ENCODE measurements at places on chromosomes 3 and 15.

GRCh38 chr3:64091501-64091900 lies 68.2 kb upstream of the PSMD6 start:
- DNase-seq: no peak

- no peak for DNase-seq
These were observed 13.8 kb upstream of the KCNMB2 start for GRCh38 chr3:178522200-178523052.

- no peak for DNase-seq
These were observed 1.7 kb downstream of the NCEH1 start for GRCh38 chr3:172708921-172709773.

- DNase-seq: no peak
These were observed 7.5 kb upstream of the CADPS start for GRCh38 chr3:62882676-62883200.

DNA sequence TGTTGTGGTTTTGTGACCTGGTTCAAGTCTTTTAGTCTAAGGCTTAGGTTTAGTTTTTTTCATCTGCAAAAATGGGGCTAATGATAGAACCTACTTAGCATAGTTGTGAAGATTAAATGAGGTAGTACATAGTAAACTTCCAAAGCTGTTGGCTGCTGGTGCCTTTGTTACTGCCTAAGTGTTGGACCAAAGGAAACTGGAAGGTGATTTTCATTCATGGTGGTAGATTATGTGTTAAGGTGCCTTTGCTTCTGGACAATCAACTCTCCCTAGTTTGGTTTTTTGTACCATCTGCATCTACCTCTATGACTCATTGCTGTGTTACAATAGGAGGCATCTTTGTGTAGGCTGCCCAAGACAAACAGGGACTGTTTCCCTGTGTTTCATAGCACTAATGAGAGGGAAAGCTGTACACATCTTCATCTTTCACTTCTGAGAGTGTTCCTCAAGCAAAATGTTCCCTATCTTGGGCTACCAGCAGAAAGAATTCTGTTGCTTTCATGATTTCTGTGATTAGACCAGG lies 3.2 kb downstream of the MAP2K1 start:
- DNase-seq: no peak

- no peak for DNase-seq
These were observed 37.0 kb downstream of the GNB5 start for GRCh38 chr15:52153900-52154895.

- no peak for DNase-seq
These were observed 381.0 kb downstream of the SOX2 start for GRCh38 chr3:182092662-182093262.

Measured in stimulated activated CD4-positive, alpha-beta T cell treated with anti-CD3 and anti-CD28 coated beads, TNF-alpha, amount 100 ng/mL, for 1 hour (primary cell).